ENCODE measurements at places on chromosomes 16 and 17.

- peak; percentile 53 for DNase-seq
These were observed at the start of gene NGFR for GRCh38 chr17:49494986-49495841. NGFR (plus strand) TSS chr17:49495293; CDS start chr17:49495418, 125 bp downstream.

GRCh38 chr17:73266796-73267195 lies 5.1 kb upstream of the CPSF4L start:
- DNase-seq, result no peak

DNA sequence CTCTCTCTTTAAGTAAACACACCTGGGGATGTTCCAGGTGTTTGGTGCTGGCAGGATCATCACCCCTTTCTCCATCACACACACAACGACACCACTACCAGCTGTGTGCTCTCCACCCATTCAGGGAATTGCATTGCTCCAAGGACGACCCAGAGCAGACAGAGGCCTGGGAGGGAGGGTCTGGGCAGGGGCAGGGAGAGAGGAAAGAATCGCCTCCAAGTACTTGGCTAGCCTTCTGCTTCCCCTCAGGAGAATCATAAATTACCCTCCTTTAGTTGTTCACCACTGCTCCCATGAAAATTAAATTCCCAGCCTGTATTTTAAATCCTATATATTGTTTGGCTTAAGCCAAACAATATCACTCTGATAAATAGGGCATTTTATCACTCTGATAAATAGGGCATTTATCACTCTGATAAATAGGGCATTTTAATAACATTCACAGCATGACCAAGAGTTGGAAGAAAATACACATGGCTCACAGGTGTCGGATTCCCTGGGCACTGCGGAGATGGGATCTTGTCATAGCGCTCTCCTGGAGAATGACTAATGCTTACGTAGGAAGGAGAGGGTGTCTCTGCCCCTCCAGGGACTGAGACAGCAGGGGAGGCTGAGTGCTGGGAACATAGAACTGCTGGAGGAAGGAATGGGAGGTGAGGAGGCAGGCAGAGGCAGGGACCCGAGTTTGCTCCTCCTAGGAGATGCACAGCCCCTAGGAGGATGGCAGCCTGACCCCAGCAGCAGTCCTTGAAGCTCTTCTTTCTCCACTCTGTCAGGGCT lies 673.6 kb downstream of the HS3ST4 start:
- no peak for DNase-seq

DNA sequence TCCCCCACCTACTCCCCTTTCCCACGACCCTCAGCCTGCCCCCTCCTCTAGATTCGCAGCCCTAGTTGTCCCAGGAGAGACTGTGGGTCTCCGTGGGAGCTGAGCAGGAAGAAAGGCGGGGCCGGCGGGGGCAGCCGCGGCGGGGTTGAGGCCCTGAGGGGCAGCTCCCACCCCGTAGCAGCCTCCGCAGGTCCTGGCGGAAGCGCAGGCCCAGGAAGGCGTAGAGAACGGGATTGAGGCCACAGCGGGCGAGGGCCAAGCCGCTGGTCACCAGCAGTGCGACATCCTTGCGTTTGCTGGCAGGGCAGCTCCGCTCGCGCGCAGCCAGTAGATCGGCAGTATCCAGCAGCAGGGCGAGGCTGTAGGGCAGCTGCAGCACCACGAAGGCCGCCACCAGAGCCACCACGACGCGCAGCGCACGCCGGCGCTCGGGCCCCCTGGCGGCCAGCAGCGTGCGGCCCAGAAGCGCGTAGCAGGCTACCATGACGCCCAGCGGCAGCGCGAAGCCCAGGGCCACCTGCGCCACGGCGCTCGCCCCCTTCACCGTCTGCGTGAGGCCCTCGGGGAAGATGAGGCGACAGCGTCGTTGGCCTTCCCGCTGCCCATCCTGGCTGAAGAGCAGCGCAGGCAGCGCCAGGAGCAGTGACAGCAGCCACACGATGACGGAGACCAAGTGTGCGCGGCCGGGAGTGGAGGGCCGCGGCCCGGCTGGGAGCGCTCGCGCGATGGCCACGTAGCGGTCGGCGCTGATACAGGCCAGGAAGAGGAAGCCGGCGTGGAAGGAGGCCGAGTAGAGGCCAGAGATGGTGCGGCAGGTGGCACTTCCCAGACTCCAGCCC lies 1.9 kb downstream of the CCR10 start:
- DNase-seq, result peak; percentile 80

DNA sequence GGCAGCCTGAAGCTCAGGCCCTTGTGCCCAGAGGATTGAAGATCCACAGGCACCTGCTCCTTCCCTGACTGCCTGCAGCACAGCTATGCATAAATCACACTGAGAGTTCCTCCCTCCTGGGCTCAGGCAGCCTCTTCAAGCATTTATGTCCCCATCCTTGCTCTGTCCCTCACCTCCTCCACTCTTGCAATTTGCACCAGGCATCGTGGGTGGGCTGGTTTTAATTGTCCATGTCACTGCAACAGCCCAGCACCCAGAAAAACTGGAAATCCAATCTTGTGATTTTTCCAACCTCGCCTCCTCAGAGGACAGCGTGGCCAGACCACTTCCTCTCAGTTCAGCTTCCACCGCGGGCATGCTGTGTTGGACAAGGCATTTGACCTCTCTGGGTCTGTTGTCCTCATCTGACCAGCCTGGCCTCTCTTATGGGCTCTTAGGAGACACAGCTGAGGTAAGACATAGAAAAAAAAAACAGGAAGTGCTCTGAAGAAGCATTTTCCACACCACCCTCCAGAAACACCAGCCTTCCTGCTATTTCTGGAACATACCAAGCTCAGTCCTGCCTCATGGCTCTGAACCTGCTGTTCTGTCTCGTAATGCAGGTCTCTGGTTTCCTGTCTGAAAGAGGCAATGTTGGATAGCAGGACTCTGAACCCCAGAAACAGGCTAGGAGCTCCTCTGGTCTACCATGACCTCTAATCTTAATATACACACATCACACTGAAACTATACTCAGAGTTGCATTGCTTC lies 8.3 kb downstream of the TMEM114 start:
- no peak for DNase-seq

- no peak for DNase-seq
These were observed 63.6 kb downstream of the NUP93 start for GRCh38 chr16:56793492-56793891.

GRCh38 chr16:10622036-10622921 lies 41.9 kb upstream of the EMP2 start:
- DNase-seq, result no peak

DNA sequence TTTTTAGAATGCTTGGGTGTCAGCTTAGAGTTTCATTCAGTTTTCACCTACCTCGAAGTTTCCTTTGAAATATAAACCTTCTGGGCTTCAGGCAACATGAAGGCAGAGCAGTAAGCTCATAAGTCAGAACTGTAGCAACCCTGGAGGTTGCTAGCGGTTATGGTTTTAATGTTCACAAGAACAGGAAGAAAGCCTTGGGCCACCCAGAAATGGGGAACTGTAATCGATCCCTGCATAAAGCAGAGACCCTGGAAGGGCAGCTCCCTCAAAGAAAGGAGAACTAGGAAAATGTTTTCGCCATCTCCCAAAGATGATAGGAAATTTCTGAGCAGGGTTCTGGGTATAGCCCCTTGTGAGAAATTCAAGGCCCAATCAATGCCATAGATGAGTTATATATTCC lies 47.8 kb upstream of the RASL10B start:
- DNase-seq, result no peak

- DNase-seq, result no peak
These were observed 16.1 kb upstream of the CRHR1 start for GRCh38 chr17:45768000-45768399.

- no peak for DNase-seq
These were observed 156.4 kb downstream of the HS3ST2 start for GRCh38 chr16:22970209-22970865.

GRCh38 chr16:81841722-81842121 lies 62.6 kb downstream of the PLCG2 start:
- no peak for DNase-seq

DNA sequence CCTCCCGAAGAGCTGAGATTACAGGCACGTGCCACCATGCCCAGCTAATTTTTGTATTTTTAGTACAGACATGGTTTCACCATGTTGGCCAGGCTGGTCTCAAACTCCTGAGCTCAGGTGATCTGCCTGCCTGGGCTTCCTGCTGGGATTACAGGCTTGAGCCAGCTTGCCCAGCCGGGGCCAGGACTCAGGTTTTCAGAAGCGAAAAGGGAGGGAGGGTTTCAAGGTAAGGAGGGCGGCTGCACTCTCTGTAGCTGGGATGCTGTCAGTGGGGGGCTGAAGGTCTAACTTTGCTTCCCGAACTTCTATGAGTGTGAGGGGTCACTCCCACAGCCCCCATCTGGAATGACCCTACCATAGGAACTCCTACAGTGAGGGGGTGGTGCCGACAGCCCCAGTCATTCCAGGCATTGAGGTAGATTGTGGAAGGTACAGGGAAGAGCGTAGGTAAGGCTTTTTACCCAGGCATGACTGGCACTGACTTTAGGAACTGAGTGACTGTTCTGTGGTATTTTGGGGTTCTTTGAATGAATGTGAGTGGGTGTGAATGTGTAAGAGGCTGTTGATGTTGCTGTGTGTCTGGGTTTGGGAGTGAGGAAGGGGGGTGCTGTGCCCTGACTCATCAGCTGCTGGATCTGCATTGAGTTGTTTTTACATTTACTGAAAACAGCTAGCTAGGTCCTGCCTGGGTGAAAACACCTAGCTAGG lies 3.8 kb upstream of the C1QL1 start:
- peak; percentile 53 for DNase-seq

- DNase-seq, result no peak
These were observed 1.7 kb upstream of the CYTH1 start for GRCh38 chr17:78783711-78784324.

DNA sequence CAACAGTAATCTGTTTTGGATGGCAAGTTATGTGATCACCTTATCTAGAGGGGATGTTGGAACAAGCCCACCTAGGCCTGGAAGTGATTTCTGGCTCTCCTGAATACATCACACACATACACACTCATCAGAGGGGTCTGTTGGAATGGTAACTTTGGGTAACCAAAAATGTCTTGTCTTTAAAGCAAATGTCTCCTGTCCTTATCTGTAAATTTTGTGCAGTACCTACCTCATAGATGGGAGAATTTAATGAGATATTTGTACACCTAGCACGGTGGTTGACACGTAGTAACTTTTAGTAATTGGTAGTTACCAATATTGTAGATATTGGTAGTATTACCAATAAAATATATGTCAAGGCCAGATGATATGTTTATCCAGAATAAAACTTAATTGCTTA lies 24.7 kb downstream of the HAPSTR1 start:
- DNase-seq, result no peak

GRCh38 chr16:55030944-55031343 lies 100.3 kb downstream of the IRX5 start:
- no peak for DNase-seq

- DNase-seq, result no peak
These were observed 1.6 kb downstream of the FAM83G start for GRCh38 chr17:19002805-19003542.

GRCh38 chr16:11374255-11374654 lies 29.0 kb downstream of the RMI2 start:
- no peak for DNase-seq

- DNase-seq, result no peak
These were observed 42.5 kb downstream of the PRMT7 start for GRCh38 chr16:68353366-68353765.

GRCh38 chr16:19223235-19224170 lies 55.5 kb downstream of the SYT17 start:
- peak; percentile 60 for DNase-seq

- DNase-seq, result peak; percentile 13
These were observed 83.4 kb downstream of the HIC1 start for GRCh38 chr17:2138318-2138717.

- DNase-seq, result no peak
These were observed 22.8 kb downstream of the ITGB3 start for GRCh38 chr17:47276444-47276843.

DNA sequence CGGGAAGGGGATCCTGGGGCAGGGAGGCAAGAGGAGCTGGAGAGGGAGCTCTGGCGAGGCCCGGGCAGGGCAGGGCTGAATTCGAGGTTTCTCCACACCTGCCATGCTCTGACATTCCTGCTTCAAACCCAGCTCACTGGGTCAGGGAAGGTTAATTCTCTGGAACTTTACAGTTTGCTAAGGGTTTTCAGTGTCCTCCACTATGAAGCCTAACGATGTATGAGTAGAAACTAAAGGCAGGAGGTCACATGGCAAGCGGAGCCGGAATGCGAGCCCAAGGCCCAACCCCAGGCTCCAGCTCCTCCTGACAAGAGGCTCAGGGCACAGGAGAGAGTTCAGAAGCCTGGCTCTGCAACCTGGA lies 29.2 kb downstream of the DCAKD start:
- DNase-seq, result no peak

- no peak for DNase-seq
These were observed 239.1 kb upstream of the TOX3 start for GRCh38 chr16:52786091-52786490.

DNA sequence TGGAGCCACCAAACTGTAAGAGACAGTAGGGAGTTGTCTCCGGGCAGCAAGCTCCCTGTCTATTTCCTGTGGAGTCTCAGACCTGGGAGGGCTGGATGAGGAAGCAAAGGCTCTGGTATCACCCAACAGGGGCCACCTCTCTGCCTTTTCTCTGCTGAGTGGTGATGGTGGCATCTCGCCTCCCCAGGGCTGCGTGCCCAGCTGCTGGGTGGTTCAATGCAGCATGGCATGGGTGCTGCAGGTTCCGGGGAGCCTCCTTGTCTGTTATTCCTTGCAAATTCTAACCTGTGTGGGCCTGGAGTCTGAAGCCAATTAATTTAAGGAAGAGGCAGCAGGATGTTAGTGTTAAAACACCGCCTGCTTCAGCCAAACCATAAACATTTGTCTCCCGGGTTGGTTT lies 78.2 kb downstream of the CCDC182 start:
- no peak for DNase-seq

GRCh38 chr17:40479754-40480480 lies 21.5 kb downstream of the TNS4 start:
- DNase-seq, result no peak

GRCh38 chr17:34567691-34568465 lies 11.5 kb upstream of the TMEM132E start:
- DNase-seq, result no peak

GRCh38 chr17:59361916-59362810 lies 30.7 kb downstream of the YPEL2 start:
- DNase-seq, result peak; percentile 35

DNA sequence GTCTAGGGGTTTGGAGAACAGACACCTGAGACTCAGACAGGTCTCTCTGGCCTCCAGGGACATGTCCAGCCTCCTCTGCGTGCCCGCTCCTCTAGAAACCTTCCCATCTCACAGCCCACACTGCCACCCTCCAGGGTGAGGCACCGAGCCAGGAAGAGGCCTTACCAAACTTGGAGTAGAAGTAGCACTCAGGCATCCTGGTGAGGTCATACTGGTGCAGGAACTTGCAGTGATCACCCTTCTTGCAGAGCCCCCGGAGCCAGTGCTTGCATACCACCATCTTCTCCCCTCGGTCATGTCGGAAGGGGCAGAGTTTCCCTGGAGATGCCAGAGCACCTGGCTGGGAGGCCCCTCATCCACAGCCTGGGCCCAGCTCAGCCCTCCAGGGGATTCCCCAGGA lies 4.2 kb downstream of the CPSF4L start:
- no peak for DNase-seq

DNA sequence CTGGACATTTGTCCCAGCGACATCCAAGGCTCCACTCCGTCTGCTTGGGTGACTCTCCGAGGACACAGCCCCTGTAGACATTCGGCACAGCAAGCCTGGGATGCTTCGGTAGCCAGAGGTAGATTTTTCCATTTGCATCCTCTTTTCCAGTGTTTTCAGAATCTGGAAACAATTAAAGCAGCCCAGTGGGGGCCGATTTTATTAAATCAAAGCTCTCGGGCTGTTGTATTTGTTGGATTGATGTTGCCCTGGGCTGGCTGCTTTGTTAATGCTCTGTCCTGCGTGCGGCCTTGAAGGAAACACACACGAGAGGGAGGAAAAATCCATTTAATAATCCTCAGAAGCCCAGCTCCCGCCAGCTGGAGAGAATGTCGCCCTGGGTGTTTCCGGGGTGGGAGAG lies 158.1 kb upstream of the CIBAR2 start:
- no peak for DNase-seq

GRCh38 chr17:38745545-38745944 lies 2.6 kb downstream of the PCGF2 start:
- DNase-seq, result no peak

All from stimulated activated naive CD8-positive, alpha-beta T cell treated with anti-CD3 and anti-CD28 coated beads, Interleukin-15, Interleukin-2, amounts not matched to agents 100 U/mL and 50 U/mL, for 24 hours (primary cell).